ENCODE measurements at places on chromosomes 2 and 18.

DNA sequence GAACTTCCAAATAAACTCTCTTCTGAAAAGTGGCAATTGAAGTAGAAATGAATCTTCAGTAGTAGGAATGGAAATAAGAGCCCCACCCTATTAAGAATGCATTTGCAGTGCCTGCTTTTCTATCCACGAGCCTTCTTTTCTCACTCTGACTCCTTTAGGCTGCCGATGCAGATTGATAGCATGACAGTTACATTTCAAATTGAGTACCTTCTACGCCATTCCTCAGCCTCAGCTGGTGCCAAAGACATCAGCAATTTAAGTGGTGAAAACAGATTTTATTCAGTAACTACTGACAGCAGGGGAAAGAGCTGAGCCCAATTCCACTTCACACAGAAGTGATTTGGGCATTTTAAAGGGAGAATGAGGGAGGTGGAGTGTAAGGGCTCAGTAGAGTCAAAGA is 85.5 kb downstream of the PTH2R start:
- DNase-seq = no peak

- no peak for DNase-seq
Observed at GRCh38 chr2:175366815-175367214, 185.3 kb upstream of the ATP5MC3 start.

DNA sequence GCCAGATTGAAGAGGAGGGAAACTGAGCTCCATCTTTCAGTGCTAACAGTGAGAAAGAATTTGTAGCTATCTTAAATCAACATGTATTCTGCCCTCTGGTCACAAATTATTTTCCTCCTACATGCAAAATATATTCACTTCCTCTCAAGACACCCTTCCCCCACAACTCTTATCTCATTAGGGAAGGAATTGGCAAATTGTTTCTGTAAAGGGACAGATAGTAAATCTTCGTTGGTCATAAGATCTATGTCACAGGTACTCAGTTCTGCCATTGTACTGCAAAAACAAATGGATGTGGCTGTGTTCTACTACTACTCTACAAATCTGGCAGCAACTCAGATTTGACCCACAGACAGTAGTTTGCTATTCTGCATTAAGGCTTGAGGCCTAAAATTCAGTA is 53.0 kb upstream of the CYP20A1 start:
- no peak for DNase-seq

- DNase-seq = no peak
Observed at GRCh38 chr2:224958873-224959272, 83.4 kb downstream of the DOCK10 start.

Measured in stimulated activated CD8-positive, alpha-beta memory T cell treated with anti-CD3 and anti-CD28 coated beads, Interleukin-4, amount 100 ng/mL, for 1 hour (primary cell).